ENCODE measurements at places on chromosomes 4 and X. TPM values are rescaled to one million over a fixed set of nuclear protein-coding genes. Genes with fewer than 3 reads are reported as not detected.

GRCh38 chrX:88621278-88621677 is 125.7 kb upstream of the CPXCR1 start:
- DNase-seq = no peak
- no peak overlapping the region for H3K27ac ChIP-seq
- no peaks in the 10 kb centered on the region for H3K36me3 ChIP-seq
- H3K4me3 ChIP-seq = no peak overlapping the region

GRCh38 chr4:2064276-2064991 is 5.3 kb downstream of the NAT8L start:
- H3K27ac ChIP-seq = no peak overlapping the region
- no peak overlapping the region for H3K4me3 ChIP-seq
- DNase-seq = no peak
- peaks cover 4% of the 10 kb centered on the region for H3K27me3 ChIP-seq
- no peaks in the 10 kb centered on the region for H3K4me1 ChIP-seq

DNA sequence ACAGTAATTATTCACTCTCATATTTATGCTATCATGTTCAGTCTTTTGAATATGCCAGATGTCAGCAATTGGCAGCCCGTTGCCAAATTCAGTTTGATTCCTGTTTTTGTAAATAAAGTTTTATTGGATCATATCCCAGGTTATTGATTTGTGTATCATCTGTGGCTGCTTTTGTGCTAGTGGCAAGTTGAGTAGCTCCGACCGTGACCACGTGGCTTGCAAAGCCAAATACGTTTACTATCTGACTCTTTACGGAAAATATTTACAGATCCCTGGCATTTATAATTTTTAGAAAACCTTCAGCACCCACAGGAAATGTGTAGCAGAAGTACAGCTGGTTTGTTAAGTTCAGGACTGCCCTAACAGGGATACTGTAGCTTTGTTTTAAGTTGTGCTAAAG is 67.4 kb downstream of the VCX2 start:
- no peak for DNase-seq
- H3K27ac ChIP-seq = no peak overlapping the region
- H3K36me3 ChIP-seq = no peaks in the 10 kb centered on the region
- no peaks in the 10 kb centered on the region for H3K27me3 ChIP-seq
- no peaks in the 10 kb centered on the region for H3K4me1 ChIP-seq

DNA sequence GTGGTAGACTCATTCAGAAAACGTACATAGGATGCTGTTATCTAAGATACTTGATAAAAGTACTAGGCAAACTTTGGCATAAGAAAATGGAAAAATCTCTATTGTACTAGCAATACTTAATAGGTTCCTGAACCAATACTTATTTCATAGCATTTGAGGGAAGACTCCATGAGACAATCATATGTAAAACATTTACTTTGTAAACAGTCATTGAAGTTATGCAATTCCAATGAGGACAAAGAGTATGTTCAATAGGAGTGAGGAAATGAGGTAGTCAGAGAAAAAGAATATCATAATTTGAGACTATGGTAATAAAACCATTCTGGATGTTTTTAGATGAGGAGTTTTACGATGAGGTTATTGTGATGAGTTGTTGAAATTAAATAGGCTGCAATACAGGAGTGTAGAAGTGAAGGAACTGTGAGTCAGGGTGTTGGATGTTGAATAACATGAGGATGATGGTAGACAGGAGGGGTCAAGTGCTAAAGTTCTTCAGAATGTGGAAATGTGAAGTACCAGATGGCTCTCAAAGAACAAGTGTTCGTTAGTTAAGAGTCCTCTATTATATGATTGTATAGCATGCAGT is 397.9 kb downstream of the PPP3CA start:
- no peaks in the 10 kb centered on the region for H3K4me1 ChIP-seq
- no peak for DNase-seq
- H3K36me3 ChIP-seq = no peaks in the 10 kb centered on the region
- H3K27me3 ChIP-seq = peaks cover 8% of the 10 kb centered on the region
- no peak overlapping the region for H3K4me3 ChIP-seq

GRCh38 chr4:122875949-122876348 is 46.4 kb downstream of the NUDT6 start:
- H3K36me3 ChIP-seq = no peaks in the 10 kb centered on the region
- DNase-seq = no peak
- no peak overlapping the region for H3K4me3 ChIP-seq
- no peak overlapping the region for H3K27ac ChIP-seq
- H3K4me1 ChIP-seq = no peaks in the 10 kb centered on the region

- no peak overlapping the region for H3K27ac ChIP-seq
- DNase-seq = no peak
- H3K36me3 ChIP-seq = no peaks in the 10 kb centered on the region
- H3K4me1 ChIP-seq = no peaks in the 10 kb centered on the region
- H3K4me3 ChIP-seq = no peak overlapping the region
Measured at GRCh38 chrX:126701380-126701779, 118.1 kb upstream of the PRR32 start.

The SPACA5 gene
- total RNA-seq = not detected

The PRRG1 gene
- not detected for total RNA-seq

Data from activated naive CD4-positive, alpha-beta T cell treated with anti-CD3 and anti-CD28 coated beads for 36 hours (primary cell).